ENCODE measurements at places on chromosomes 3 and 15.

DNA sequence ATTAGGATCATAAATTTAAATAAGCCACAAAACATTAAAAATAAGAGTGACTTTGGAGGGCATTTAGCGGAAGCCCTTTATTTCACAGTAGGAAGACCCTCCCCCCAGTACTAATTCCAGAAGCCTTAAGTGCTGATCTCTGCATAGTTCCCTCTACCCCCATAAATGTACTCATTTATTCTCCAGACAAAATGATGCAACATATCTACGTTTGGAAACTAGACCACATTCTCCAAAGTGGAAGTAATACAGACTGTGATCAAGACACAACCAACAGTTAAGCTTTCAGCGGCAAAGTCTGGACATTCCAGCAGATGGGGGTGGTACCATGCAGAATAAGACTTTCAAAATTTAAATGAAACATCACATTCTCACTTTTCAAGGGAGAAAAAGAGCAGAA lies 44.8 kb upstream of the RPS17 start:
- no peak for DNase-seq

DNA sequence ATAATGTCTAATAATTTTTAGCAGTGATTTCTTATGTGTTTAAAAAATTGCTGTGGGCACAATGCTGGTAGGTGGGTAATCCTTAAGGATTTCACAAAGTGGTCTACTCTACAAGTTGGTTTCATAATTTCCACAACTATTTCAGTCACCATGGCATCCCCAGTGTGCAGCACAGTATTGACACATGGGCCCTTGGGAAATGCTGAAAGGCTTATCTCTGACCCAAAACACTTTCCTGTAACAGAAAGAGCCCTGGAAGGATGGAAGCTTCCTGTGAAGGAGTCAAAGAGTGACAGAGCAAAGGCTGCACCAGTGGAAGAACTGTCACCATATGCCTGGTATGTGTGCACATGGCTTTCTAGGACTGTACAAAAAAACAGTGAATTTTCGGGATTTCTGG lies 153.7 kb downstream of the ANO10 start:
- DNase-seq = no peak

- no peak for DNase-seq
These were observed 692 bp downstream of the SCAANT1 start for GRCh38 chr3:63911509-63911872.

DNA sequence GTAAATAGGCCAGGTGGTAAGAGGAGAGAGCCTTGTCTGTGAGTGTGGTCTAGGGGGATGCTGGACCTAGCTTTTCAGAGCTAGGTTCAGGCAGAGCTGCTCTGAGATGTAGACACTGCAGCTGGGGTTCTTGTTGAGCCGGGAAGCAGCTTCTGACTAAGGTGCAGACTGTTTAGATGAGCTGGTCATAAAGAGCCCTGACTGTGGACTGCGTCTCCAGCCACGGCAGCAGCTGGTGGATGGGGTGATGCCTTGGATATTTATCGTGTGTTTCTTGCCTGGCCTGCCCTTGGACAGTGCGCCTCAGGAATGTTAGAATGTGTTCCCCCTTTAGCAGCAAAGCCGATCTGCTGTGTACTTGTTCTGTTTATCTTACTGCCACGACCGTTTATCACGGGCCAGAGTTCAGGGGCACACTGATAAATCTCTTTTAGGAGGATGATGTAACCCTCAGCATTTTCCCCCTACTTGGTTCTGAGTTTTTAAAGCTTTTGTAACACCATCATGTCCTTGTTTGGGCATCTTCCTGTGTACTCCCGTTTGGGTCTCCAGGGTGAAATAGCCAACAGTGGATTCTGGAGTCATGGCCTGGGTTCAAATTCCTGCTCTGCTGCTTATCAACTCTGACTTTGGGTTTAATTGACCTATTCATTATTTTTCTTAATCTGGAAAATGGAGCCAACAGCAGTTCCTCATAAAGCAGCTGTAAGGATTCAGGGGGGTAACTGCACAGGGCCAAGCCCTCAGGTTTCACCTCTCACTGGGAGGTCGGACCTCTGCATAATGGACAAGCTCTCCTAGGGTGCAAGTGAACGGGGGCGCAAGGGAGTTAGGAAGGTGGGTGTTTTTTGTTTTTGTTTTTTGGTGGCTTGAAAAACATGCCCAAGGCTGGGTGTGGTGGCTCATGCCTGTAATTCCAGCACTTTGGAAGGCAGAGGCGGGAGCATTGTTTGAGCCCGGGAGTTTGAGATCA lies 51.4 kb downstream of the FLNB start:
- no peak for DNase-seq

DNA sequence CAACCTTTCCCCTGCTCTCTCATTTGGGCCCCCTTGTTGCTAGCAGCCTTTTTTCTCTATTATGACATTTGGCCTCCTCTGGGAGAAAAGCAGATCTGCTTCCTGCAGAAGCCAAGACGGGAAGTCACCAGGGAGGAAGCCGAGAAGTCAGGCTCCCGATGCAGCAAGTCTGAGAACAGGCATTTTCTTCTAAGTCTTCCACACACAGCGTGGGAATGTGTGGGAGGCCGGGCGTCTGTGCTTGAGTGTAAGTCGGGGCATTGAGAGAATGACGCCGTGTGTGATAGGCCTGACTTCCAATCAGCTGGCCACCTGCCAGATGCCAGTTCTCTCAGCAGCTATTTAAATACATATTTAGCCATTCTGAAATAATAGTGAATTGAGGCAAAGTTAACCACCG lies 75.8 kb upstream of the FAM98B start:
- DNase-seq = no peak

DNA sequence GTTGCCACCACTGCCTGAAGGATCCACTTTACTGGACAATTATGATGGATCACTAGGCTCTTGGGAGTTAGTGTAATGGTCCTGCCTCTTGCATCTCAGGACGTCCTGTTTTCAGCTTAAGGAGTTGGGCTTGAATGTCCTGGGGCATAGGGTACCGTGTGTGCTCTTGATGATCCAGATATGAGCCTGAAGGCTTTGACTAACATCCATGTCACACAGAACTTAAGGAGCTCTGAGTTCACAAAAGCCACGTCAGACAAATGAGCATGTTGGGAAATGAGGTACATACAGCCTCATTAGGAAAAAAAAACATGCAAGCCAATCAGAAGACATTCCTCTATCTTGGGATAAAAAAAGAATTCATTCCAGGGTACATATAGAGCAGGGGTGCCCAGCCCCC lies 40.8 kb downstream of the CA12 start:
- no peak for DNase-seq

- DNase-seq = no peak
These were observed 621.8 kb downstream of the MECOM start for GRCh38 chr3:169041677-169042171.
